ENCODE measurements at places on chromosomes 16 and 17.
A peak's percentile ranks its signal among the peaks of the same experiment; 100 is the strongest.

GRCh38 chr16:24917236-24917635 lies 71.5 kb downstream of the SLC5A11 start:
- DNase-seq: no peak

- peak; percentile 27 for DNase-seq
Observed at GRCh38 chr17:27379888-27380533, 76.2 kb upstream of the KSR1 start.

DNA sequence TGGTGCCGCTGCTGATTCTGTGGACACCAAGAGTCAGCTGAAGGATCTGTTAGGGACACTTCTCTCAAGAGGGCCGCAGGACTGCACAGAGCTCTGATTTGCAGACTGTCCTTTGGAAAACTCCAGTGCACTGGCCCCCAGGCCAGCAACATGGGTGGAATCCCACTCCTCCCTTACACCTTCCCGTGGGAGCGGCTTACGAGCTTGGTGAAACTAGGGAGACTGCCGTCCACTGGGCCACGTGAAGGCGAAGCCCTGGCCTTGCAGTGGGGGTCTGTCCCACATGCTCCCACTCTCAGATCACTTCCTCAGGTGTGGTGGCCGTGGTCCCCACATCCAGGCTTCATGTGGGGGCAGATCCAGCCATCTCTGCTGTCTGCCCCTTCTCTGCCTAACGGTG lies 36.4 kb downstream of the PSME3IP1 start:
- no peak for DNase-seq

DNA sequence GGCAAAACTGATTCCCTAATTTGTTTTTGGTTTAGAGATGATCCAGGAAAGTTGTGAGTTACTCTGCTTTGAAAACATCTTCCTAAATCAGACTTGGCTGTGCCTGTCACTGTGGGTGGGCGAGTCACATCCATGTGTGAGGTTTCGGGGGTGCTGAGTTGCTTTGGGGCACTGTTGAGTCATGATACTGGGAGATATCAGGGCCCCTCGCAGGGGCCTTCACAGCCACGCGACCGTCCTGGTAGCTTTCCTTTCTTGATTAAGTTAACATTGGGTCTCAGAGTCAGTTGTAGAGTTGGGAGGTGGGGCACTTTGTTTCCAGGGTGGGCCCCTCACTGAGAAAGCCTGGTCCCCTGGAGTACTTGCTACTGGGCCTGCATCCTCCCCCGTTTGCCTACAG lies 58.3 kb upstream of the LGALS9 start:
- DNase-seq: peak; percentile 39

DNA sequence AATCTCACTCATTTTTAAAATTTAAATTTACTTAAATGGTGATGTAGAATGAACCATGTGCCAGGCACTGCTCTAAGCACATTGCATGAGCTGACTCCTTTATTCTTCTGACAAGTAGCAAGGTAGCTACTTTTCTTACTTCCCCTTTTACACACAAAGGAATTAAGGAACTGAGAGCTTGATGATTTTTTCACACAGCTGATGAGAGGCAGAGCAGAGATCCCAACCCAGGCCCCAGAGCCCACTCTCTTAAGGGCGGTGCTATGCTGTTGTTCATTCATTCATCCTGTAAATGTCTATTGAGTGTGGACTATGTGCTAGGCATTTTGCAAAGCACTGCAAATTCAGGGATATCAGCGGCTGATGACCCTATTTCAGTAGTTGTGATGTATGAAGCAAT lies 17.9 kb downstream of the SEC14L5 start:
- DNase-seq: no peak

All from HCEC 1CT (cell line).